ENCODE measurements at places on chromosomes 1 and 21.

- DNase-seq: peak; percentile 83
These were observed 267.8 kb downstream of the FOXD2 start for GRCh38 chr1:47705517-47706130.

GRCh38 chr1:184469396-184469795 lies 82.6 kb downstream of the C1orf21 start:
- DNase-seq: no peak

- DNase-seq: no peak
These were observed at the start of gene LYST for GRCh38 chr1:235866205-235866912. TSS of gene LYST (minus strand) at chr1:235866906. CDS start at chr1:235830417, 36,489 bp downstream.

GRCh38 chr1:74481607-74482006 lies 30.8 kb downstream of the LRRC53 start:
- no peak for DNase-seq

DNA sequence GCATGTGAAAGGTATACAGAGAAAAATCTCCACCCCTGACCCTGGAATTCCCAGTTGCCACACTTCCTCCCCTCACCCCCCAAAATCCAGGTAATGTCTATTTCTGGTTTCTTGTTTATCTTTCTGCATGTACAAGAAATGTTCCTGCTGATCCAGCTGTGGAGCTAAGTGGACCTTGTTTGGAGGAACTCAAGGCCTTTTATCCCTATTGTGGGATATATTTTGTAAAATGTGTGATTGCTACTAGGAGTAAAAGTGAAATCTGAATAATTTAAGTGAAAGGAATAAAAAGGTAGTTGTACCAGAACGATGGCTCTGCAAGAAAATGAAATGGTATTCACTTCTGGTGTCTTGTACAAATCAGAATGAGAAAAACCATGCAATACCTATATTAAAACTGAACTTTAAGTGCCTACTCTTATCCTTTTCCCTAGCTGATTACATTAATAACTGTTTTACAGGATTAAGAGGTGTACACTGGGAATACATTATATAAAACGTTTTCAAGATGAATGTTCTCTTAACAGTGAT lies 3.0 kb downstream of the SPEN start:
- DNase-seq: no peak
